Activated gamma-delta T cell treated with anti-CD3 and anti-CD28 coated beads, Interleukin-2, amount 50 U/mL, for 16 hours (primary cell): ENCODE measurements at places on chromosomes 16 and 17.

DNA sequence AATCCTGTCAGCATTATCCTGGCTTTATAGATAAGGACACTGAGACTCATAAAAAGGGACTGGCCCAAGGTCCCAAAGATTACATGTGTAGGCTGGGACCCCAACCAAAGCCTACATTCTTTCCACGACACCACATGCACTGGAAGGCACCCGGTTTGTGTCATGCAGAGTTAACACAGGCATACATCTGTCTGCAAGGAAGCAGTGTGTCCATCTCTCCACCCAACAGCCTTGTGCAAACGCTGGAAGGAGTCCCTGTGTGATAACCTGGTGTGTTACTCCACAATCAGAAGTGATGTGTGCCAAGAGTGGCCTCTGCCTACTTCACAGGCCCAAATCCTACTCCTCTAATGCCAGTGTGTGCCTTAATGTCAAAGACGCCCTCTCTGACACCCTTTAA lies 139.8 kb downstream of the PARN start:
- no peak for DNase-seq

DNA sequence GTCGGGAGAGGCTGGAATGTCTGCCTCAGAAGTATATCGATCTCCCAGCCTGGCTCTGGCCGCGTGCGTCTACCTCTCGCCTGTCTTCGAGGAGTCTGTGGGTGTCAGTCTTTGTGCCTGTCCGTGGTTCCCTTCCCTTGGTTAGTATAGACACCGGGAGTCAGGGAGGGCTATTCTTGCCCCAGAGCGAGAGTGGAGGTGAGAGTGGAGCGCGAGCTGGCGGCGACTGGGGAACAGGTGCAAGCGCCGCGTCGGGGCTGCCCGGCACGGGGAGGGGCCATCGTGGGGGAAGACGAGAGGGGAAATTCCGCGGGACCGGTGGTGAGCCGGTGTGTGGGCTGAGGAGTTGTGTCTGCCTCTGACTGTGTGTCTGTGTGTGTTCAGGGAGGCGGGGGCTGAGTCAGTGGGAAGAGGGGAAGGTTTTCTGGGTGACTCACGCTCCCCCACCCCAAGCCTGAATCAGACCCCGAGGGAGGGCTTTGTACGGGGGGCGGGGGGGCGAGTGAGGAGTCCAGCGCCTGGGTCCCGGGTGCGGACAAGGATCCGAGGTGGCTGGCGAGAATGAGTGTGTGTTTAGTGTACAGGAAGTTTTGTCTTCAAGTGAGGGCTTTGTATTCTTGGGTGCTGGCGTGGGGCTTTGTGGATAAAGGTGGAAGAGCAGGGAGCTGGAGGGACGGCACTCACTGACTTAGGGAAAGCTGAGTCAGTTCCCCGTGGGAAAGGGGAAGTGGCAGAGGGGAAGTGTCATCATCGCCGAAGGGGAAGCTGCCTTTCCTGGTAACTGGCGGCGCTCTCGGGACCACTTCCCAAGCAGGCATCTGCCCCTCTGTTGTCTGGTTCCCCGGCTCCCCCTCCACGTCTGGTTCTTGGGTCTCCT lies 8.6 kb downstream of the KDM6B start:
- peak; percentile 98 for DNase-seq

GRCh38 chr16:50390914-50391716 lies 22.3 kb upstream of the BRD7 start:
- DNase-seq = no peak

DNA sequence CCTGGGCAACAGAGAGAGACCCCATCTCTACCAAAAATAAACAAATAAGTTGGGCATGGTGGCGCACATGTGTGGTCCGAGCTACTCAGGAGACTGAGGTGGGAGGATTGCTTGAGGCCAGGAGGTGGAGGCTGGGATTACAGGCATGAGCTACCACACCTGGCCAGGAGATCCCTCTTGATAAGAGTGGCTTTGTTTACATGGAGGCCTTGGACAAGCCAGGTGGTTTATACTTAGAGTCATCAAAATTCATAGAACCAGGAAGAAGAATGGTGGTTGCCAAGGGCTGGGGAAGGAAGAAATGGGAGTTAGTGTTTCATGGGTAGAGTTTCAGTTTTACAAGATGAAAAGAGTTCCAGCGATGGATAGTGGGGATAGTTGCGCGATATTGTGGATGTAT lies 8.8 kb upstream of the ZFP1 start:
- DNase-seq = no peak

DNA sequence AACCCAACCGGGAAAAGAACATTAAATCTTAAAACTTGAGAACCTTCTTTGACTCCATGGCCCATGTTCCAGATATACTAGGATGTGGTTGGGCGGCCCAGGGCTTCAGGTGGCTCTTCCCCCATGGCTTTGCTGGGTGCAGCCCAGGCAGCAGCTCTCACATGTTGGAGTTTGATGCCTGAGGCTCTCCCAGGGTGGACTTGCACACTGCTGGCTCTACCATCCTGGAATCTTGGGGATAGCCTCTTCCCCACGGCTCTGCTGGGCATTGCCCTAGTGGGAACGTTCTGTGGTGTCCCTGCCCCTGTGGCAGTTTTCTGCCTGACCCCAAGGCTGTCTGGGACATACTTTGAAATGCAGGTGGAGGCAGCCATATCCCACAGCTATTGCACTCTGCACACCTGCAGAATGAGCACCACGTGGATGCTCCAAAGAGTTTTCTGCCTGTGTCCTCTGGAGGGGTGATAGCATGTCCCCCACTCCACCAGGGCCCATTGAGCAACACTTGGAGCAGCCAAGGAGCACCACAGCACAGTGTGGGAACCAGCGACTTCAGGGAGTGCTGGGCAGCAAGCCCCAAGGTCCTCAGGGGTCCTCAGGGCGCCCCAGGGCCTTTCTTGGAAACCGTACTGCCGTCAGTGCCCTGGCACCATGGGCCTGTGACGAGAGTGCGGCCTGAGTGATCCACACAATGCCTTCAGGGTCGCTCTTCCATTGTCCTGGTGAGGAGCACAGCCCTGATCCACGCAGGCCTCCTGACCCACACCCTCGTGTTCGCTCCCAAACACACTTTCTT lies 70.8 kb downstream of the GOSR1 start:
- no peak for DNase-seq
